Activated naive CD8-positive, alpha-beta T cell treated with anti-CD3 and anti-CD28 coated beads, Interleukin-2, amount 10 ng/mL, durations not matched to agents 7 days and 5 days (primary cell): ENCODE measurements at places on chromosomes 3 and 15. TPM values are rescaled to one million over a fixed set of nuclear protein-coding genes. Genes with fewer than 3 reads are reported as not detected.

The ITIH3 gene
- not detected for total RNA-seq

The TTLL13 gene
- total RNA-seq: 0.47 TPM

The IGDCC3 gene
- total RNA-seq: not detected

The DPPA2 gene
- not detected for total RNA-seq

The CLDN11 gene
- not detected for total RNA-seq

The IFT57 gene
- total RNA-seq: 22.0 TPM

The LRRN1 gene
- 1.4 TPM for total RNA-seq

The TMC3 gene
- total RNA-seq: not detected

The MYLK gene
- 0.11 TPM for total RNA-seq

DNA sequence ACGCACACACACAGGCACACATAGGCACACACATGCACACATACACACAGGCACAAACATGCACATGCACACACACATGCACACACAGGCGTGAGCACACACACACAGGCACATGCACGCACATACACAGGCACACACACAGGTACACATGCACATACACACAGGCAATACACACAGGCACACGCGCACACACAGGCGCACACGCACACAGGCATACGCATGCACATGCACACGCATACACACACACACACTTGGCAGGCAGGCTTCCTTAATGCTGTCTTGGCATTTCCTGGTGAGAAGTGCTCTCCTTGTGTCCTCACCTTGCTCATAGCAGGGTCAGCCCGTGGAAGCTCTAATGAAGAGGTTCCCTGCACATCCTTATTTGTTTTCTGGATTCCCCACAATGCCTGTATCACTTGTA is 8.4 kb upstream of the SLCO2A1 start:
- no peak for DNase-seq

DNA sequence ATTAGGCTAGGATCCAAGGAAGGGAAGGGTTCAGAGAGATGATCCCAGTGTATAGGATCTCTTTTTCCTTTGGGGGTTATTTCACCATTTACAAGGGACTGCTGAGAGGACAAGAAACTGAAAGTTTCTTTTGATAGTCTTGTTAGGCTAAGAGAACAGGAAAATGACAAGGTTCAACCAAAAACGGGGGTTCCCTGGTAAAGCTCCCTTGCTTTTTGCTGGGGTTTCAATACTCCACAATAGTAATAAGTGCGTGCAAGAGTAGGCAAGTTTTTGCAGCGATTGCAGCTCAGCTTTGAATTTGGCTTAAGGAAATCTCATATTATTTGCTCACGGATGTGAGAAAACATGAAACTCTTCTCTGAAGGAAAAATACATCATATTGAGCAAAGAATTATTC is 18.8 kb upstream of the SUSD5 start:
- no peak for DNase-seq

DNA sequence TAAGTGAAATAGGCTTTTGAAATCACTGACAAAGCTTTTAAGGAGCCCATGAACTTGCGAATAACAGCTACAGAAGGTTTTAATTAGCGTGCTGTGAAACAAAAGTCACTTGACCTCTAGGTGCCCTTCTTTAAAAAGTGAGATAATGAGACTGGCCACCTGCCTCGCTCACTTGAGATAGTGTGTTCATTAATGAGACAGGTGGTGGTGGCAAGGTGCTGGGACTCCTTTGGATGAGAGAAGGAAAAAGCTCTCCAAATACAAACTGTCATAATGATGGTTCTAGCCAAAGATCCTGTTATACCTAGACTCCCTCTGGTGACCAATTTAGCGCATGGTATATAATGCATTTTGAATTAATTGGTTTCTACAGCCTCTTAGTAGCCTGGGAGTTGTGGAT is 22.7 kb upstream of the IREB2 start:
- DNase-seq: no peak

GRCh38 chr3:81788610-81789009 is 27.2 kb upstream of the GBE1 start:
- no peak for DNase-seq

DNA sequence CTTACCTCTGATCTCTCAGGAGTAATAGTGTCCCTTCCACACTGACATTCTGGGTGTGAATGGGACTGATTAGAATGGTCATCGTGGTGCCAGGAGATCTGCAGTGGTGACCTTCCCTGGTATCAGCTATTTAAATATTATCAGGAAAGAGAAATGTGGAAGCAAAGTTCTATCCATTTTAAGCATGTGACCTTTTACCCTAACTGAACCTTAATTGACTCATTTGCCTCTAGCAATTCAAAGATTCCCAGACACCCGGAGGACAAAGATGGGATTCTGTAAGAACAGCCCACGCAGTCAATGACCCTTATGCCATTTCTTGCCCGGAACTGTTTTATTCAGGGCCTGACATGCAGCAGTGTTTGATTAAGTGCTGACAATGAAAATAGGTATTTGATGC is 10.3 kb downstream of the LIPC start:
- no peak for DNase-seq

DNA sequence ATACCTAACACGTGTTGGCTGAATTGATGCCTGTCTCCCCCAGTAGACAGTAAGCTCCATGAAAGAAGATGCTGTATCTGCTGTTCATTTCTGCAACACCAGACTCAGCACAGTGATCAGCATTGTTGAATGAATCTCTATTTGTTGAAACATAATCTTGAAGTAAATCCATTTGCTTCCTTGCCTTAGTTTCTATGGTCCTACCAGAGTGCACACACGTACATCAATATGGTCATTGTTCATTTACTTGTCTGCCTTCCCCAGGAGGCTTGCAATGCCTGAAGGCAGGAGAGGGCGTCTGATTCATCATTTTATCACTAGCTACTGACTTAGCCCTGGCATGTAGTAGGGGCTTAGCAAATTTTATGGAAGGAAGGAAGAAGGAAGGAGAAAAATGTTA is 19.2 kb downstream of the RBP2 start:
- DNase-seq: no peak

GRCh38 chr3:132326251-132326650 is 9.0 kb downstream of the ACP3 start:
- no peak for DNase-seq

DNA sequence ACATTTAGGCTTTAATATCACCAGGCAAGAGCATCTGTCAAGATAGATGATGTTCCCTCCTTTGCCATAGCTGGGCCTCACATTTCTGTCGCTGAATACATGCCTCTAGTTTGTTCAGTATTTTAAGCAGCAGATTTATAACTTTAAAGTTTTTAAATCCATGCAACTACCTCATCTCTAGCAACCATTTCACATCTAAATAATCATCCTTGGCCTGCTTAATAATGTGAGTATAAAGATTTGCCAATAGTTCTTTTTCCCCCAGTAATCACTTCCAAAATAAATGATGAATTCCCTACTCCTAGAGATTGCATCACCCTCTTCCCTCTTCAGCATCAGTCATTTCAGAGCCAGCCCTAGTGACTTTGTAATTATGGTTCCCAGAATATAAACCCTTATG is 36.2 kb upstream of the FILIP1L start:
- no peak for DNase-seq

GRCh38 chr3:129077222-129077621 is 16.6 kb downstream of the GP9 start:
- DNase-seq: no peak

- DNase-seq: no peak
Observed at GRCh38 chr3:120429921-120430361, 20.9 kb downstream of the FSTL1 start.

- DNase-seq: no peak
Observed at GRCh38 chr15:69542028-69542427, 89.4 kb downstream of the RPLP1 start.

- no peak for DNase-seq
Observed at GRCh38 chr15:80562846-80563245, 132.3 kb upstream of the ABHD17C start.

- no peak for DNase-seq
Observed at GRCh38 chr15:69164807-69165636, 4.6 kb downstream of the GLCE start.

DNA sequence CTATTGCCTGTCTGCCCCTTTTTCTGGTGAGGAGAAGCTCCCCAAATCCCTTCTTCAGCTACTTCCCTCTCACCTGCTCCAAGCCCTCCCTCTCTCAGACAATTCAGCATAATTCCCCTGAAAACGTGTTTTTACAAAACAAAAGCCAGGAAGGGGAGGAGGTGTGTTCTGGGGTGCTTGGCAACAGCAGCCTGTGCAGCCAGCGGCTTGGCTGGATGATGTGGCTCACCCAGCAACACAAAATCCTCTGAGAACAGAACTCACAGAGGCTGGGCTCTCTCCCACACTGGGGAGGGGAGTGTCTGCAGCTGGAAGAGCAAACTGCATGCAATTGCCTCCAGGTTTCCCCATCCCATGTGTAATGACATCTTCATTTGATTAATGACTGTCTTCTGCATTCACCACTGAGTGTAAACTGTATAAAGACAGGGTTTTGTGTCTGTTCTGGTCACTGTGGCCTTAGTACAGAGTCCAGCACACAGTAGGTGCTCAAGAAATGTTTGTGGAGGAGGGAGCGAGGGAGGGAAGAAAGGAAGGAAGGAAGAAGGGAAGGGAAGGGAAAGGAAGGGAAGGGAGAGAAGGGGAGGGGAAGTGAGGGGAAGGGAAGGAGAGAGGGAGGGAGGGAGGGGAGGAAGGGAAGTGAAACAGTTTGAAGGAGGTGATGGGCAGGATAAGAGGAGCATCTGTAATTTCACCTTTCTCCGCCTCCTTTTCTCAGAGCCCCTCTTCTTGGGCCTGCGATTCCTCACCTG is 70.1 kb upstream of the GLCE start:
- no peak for DNase-seq

DNA sequence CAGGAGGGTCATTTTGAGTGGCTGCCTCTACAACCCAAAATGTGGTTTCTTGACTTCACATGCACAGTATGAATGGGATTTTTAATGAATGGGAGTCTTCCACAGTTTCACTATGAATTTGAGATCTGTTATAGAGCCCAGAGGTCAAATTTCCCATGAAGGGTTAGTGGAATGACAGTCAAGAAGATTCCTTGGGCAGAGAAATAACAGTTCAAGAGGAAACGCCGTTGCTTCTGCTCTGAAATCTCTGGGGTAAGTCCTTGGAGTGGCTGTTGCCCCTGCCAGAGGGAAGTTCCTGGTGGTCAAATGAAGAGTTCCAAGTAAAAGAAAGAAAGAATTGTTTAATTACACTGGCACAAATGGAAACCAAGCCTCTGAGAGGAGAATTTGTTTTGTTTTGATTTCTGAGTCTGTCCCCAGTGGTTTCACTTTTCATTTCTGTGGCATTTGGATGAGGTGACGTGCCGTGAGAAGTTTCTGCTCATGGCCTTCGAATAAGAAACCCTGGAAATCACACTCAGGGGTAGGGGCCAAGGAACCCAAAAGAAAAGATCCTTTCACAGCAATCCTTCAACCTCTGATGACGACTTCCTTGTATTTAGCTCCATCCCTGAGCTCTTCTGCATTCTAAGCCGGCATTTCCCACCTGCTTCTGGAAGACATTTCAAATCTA is 77.5 kb upstream of the IL12A start:
- no peak for DNase-seq

DNA sequence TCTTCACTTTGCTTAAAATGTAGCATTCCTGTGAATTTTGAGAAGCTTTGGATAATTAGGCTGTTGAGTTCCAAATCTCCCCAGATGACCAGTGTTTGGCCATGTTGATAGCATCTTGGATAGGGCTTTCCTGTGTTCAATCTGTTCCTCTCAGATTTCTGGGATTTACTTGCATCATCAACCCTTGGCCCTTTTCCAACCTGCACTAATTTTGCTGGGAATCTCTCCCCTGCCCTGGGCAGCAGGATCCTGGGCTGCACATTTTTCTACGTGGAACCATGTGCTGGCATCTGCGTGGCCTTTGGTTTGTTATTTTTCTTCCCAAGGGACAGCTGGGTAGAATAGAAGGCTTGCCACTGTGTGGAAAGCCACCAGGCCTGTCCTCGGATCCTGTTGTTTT is 75.4 kb upstream of the PLXNA1 start:
- no peak for DNase-seq

DNA sequence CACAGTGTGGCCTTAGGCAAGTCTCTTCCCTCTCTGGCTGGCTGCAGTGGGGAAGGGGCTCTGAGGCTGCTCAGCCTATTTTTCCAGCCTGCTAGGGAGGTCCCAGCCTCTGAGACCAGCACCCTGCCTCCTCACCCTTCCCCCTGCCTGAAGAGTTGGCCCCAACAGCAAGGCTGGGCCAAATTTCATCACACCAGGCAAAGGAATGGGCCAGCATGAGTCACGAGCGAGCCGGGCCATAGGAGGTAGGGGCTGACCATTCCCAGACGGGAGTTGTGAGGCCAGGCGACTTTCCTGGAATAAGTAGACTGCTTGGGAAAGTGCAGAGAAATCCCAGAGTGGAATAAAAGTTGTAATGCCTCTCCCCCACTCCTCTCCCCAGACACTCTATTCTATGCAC is 5.7 kb upstream of the FBLN2 start:
- no peak for DNase-seq

DNA sequence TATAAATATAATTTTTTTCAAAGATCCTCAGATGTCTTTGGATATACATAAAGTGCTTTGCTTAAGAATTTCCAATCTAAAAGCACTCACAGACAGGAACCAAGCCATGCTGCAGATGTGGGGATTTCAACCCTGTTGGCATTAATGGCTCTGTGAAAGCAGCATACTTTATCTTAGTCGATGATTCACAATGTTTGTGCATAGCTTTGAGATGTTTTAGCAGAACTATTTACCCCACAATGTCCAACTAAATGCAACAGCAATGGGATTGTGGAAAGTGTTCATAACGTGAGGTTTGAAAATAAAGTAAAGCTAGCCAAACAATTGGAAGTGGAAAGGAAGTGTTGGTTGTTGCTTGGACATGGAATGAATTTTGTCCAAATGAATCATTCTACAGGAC is 371.4 kb downstream of the SOX2 start:
- DNase-seq: no peak

- DNase-seq: no peak
Observed at GRCh38 chr3:159723295-159723694, 265.3 kb upstream of the IL12A start.

GRCh38 chr3:168065569-168065968 is 30.2 kb downstream of the GOLIM4 start:
- DNase-seq: no peak

DNA sequence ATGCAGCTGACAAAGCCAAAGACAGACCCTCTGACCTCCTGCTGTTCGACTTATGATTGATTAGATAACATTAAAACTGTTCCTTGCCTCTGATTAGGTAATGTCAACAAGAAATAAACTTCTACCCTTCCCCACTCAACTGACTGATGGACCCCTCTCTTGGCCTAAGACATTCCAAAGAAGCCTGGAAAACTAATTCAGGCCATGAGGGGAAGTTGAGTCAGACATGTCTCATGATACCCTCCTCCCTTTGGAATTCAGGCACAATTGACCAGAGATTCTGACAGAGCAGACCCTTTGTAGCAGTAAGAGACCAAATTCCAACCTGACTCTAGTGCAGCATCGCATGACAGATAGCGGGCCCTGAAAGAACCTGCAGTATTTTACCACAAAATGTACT is 354.5 kb downstream of the OCA2 start:
- DNase-seq: no peak

DNA sequence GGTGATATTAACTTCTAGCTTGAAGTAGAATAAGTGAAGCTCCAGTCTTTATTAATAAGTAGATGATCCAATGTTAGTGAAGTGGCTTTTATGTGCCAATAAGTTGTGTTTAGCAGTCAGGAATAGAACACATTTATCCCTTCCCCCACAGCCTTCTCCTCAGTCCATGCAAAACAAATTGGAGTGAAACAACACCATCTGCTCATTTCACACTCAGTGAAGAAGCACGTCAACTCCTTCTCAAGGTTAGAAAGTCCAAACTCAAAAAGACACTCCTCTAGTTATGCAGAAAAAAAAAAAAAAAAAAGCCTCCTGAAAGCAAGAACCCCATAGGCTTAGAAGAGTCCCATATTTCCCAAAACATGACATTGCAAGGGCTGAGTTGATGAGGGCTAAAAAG is 18.0 kb upstream of the NEO1 start:
- no peak for DNase-seq

- DNase-seq: no peak
Observed at GRCh38 chr3:168028086-168028485, 67.6 kb downstream of the GOLIM4 start.
